Skin of body (tissue), 3 donors: ENCODE measurements at places on chromosomes 16 and 17. TPM values are rescaled to one million over a fixed set of nuclear protein-coding genes. Genes with fewer than 3 reads are reported as not detected.

GRCh38 chr16:87406495-87407088, 14.5 kb downstream of the MAP1LC3B start:
- no peak for DNase-seq

DNA sequence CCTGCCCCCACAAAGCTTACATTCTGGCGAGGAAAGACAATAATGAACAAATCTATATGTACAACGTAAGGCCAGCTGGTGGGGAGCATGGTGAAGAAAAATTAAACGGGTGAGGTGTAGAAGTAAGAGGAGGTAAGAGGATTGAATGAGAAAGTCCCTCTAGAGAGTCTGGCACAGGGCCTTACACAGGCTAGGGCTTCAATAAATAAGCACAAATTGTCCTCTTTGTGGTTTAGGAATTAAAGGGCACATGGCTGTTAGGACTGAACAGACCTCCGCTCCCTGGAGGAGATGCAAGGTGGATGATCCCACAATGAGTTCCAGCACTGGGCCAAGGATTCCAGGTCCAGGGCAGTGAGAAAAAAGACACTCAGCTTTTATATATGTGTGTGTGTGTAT, 43.1 kb upstream of the HAPSTR1 start:
- DNase-seq: no peak

DNA sequence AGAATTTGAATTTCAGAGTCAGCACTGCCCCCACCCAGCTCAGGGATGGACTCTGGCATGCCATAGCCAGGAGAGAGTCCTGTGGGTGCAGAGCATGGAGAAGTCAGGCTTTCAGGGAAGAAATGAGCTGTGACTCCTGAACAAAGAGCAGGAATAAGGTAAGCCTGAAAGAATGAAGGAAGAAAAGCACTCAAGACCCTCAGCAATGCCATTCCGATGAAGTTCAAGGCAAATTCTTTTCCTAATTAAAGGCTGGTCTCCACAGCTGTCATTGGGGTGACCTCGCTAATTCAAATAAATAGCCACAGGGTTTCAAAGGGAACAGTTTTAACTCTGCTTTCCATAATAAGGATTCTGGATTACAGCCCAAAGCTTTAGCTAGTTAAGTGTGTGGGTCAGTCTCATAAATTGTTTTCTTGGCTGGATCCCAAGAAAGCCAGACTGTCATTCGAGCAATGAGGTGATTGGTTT, 31.7 kb downstream of the TOM1L2 start:
- DNase-seq: no peak

DNA sequence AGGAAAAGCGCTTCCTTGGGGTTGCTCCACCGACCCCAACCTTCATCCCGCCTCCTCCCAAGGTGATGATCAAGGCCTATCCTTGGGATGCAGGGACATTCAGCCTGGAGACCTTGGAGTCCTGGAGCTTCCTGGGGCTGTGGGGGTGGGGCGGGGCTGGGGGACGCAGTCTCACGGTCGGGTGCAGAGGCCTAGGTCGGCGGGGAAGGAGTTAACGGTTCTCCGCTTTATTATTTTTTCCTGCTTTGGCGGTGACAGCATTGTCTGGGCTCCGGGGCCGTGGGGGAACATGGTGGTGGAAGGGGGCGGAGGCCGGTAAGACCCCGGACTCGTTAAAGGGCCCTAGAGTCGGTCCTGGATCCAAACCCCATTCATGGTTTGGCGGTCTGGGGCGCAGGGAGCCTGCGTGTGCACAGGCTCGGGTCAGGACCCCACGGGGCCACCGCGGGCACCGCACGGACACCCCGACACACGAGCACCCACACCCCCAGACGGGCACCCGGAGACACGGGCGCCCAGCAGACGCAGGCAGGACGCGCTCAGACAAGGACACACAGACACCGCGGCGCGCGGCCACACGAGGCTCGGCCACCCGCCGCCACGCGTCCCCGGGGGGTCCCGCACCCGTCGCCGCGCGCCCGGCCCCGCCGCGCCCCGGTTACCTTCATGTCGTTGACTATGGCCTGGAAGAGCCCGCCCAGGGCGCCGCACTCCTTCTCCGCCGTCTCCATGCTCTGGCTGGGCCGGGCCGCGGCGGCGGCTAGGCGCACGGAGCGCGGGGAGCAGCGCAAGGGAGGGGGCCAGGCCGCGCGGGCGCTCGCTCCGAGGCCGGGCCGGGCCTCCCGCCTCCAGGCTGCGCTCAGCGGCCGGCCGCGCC, 554 bp downstream of the MTSS2 start:
- DNase-seq: no peak

- DNase-seq: no peak
Observed at GRCh38 chr16:81618187-81618586, 160.9 kb upstream of the PLCG2 start.

DNA sequence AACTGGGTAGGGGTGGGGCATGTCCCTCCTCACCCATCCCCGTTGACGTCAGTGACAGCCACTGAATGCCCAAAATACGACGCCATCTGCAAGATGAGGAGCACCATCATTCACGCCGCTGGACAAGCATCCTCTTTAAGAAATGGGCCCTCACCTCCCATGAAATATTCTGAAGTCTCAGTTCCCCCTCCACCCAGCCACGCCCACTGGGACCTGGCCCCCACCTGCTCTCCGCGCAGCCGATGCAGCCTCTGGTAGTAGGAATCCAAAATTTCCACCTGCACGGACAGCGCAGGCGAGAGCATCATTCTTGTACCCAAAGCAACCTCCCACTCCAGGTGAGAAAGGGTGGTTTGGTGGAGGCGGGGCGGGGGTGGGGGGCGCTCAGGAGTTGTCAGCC, 5.6 kb downstream of the ITGA2B start:
- no peak for DNase-seq

DNA sequence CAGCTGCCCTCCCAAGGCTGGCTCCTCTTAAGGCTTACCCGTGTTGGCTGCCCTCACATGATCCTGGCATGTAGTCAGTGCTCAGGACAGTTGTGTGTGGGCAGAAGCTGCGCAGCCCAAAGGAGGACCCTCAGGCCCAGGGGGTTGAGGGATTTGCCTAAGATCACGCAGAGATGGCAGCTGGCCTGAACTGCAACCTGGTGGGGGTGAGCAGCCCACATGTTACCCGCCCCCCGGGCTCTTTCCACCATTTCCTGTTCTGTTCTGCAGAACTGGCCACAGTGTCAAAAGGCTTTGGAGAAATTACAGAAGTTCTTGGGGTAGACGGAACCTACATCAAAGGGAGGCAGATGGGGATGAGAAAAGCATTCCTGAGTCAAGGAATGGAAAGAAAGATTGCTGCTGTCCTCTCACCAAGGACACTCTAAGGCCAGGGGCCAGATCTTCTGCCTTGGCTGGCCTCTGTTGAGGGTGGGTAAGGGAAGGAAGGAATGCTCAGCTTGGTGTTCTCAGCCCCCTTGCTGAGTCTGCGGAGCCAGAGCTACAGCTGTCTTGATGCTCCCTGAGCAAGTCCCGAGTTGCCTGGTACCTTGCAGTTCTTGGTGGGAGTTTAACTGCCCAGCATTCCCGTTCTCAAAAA, 53.0 kb downstream of the EPN2 start:
- DNase-seq: no peak

Gene OMG
- 0.20 TPM for total RNA-seq
